ENCODE measurements at places on chromosomes 5 and 9.

- no peak for DNase-seq
Measured at GRCh38 chr9:4143936-4144717, 155.7 kb downstream of the GLIS3 start.

DNA sequence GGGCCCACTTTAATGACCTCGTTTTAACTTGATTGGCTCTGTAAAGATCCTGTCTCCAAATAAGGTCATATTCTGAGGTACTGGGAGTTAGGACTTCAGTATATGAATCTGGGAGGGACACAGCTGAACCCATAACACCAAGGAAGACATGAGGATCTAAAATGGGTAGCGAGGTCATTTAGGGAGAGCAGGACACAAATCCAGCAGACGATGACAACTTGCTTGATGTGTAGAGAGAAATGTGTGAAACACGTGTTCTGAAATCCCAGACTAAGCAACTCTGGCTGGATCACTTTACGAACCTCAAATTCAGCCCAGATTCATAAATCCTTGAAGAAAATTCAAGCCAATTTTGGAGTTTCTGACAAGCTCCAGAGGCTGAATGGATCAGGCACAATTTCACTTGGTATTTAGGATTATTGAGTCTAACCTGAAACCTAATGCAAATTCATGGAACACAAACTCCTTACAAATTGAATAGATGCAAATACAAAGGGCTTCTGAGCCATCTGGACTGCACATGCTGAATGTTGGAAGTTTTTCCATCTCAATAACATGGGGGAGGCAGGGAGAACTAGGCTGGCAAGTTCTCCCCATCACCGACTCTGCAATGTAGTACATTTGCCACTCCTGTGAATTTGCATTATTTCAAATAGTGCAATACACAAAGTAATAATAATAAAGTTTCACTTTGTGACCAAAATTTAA lies 74.0 kb upstream of the SLC30A5 start:
- DNase-seq = no peak

GRCh38 chr5:40490464-40491111 lies 189.1 kb upstream of the PTGER4 start:
- DNase-seq = no peak

DNA sequence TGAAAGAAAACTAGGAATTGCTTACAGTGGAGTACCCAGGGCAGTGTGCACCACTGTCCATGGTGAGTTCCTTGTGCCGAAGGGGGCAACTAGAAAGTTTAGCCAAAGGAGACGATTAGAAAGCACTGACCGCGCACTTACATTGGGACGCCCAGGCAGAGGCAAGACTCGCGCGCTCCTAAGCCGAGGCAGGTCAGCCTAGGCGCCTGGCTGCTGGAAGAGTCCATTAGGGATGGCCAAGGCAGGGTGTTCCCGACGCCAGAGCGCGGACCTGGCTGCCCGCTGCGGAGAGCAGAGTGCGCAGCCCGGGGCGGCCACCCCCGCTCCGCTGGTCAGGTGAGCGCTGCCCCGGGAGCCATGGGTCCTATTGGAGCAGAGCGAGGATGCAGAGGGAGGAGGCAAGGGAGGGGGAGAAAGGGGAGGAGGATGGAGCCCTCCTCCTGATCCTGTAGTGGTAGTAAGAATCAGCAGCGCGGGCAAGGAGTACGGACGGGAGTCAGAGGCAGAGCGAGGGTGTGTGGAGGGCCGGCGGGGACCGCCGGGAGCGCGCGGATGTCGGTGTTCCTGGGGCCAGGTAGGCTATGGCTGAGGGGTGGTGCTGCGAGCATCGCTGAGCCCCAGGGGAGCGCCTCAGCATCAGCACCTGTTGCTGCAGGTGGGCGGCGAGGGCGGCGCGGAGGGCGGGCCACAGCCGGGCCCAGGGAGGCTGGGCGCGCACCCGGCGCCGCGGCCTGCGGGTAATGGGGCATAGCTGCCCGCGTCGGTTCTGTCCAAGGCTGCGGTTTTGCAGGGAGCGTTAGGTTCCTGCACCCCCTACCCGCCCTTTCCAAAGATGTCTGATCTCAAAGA lies at the start of gene ADGRV1:
Gene ADGRV1, plus strand, starts transcription at position 454 of the 849 bp plus-strand sequence. Its CDS starts 99 bp downstream, at position 553.
- no peak for DNase-seq

DNA sequence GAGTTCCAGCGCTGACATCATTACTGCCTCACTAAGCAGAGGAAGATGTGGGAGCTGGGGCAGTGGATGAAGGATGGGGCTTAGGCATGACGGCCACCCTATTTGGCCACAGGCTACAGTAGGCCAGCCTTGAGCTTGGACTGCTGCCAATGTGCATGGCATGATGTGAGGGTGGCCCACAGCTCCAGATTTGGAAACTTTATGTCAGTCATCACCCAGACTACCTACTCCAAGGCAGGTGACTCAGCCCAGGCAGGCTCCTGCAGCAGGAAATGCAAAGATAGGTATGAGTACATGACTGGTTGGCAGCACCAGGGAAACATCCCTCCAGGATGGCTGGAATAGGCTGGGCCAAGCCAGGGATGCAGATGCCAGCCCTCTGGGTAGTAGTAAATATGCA lies 303.6 kb downstream of the SPOCK1 start:
- DNase-seq = no peak

DNA sequence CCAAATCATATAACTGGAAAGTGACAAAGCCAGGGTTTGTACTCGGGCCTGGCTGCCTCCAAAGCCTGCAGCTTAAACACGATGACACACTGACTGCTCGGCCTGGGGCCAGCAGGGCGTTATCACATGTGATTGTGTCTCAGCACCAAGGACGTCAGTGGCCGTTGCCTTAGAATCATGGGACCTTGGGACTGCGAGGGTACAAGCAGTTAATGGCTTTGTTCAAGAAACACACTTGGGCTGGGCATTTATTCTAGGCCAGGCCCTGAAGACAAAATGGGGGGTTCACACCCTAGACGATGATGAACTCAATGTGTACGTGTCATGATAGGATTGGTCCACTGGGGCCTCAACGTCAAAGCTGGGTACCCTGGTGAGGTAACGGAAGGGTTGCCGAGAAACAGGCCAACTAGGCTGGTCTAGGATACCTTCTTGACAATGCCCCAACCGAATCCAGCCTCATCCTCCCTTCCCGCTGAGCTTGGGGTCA lies 13.0 kb downstream of the SH3PXD2B start:
- no peak for DNase-seq

GRCh38 chr9:101034222-101034621 lies 5.7 kb downstream of the PLPPR1 start:
- DNase-seq = no peak

- DNase-seq = no peak
Measured at GRCh38 chr9:95118596-95118995, 198.9 kb downstream of the FANCC start.

- no peak for DNase-seq
Measured at GRCh38 chr9:91750343-91750742, 199.7 kb downstream of the ROR2 start.

- DNase-seq = no peak
Measured at GRCh38 chr5:107340631-107341030, 330.1 kb downstream of the EFNA5 start.

DNA sequence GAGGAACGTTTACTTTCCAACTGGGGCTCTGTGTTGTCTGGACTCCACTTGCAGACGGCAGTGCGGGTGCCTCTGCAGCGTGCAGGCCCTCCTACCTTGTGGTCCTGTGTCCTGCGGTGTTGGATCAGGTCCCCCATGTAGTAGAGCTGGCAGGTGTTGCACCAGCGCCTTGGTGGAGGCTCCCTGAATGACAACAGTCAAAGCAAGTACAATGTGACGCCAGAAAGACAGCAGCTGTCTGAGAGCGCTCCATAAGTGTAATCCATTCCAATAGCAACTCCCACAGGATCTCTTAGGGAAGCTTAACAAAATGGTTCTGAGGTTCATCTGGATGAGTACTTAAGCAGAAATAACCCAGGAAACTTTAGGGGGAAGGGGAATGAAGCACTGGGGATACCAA lies 9.9 kb downstream of the BBLN start:
- DNase-seq = no peak

DNA sequence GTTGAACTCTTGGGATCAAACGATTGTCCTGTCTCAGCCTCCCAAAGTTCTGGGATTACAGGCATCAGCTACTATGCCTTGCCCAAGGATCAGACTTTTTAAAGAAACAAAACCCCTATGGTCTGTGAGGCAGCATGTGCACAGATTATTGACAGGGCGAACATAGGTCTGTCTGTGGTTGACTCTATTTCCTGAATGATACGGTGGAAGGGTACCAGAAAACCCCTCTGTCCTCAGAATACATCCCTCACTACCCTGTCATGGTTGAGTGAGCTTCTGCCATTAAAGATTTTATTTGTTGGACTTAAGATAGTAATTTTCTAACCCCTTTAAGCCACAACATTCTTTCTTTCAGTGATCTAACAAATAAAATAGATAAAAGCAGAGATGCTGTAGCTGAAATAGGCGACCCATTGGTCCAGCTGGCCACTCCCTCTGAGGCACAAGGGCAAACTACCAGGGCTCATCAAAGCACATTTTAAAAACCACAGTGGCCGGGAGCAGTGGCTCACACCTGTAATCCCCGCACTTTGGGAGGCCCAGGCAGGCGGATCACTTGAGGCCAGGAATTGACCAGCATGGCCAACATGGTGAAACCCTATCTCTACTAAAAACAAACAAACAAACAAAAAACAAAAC lies 84.9 kb upstream of the ANKRD55 start:
- no peak for DNase-seq

- DNase-seq = no peak
Measured at GRCh38 chr9:127878001-127878651, 651 bp upstream of the AK1 start.

DNA sequence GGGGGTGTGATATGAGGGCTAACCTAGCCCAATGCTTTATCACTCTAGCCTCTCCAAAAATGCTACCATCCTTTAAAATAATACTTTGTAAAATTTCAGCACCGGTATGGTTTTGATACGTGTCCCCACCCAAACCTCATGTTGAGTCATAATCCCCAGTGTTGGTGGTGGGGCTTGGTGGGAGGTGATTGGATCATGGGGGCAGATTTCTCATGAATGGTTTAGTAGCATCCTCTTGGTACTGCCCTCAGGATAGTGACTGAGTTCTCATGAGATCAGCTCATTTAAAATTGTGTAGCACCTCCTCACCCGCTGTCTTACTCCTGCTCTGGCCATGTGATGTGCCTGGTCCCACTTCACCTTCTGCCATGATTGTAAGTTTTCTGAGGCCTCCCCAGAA lies 35.0 kb upstream of the ANKH start:
- DNase-seq = no peak

- no peak for DNase-seq
Measured at GRCh38 chr9:116998305-116998704, 311.2 kb downstream of the TRIM32 start.

DNA sequence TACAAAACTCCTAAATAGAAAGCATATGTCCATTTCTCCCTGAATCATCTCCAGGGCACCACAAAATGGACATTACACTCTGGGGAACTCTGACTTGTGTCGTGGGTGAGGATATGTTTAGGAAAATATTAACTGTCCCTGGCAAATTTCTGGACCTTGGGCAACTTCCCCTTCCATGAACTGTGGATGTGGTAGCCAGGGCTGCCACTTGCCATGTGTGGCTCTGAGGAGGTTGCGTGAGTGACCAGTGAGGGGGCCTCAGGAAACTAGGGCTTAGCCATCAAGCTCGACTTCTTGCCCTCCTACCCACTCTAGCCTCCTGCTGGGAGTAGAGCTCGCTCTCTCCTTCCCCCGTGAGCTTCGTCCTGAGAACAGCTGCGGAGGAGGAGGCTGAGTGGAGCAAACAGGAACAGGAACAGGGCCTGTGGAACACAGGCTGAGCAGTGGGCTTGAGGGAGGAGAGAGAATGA lies 13.8 kb upstream of the STC2 start:
- DNase-seq = no peak

- DNase-seq = no peak
Measured at GRCh38 chr5:53817183-53817582, 256.7 kb downstream of the NDUFS4 start.
